ENCODE measurements at places on chromosomes 7 and 10. TPM values are rescaled to one million over a fixed set of nuclear protein-coding genes. Genes with fewer than 3 reads are reported as not detected.

KIAA1217 gene
- total RNA-seq, result 4.7 TPM

UCN3 gene
- total RNA-seq, result not detected

CTAGE4 gene
- 0.12 TPM for total RNA-seq

OR2A7 gene
- not detected for total RNA-seq

CC2D2B gene
- not detected for total RNA-seq

ALOX5 gene
- not detected for total RNA-seq

ATXN7L1 gene
- total RNA-seq, result 4.9 TPM

FAM13C gene
- total RNA-seq, result 0.10 TPM

FKBP6 gene
- total RNA-seq, result not detected

LIPF gene
- not detected for total RNA-seq

PPP1R9A gene
- 3.6 TPM for total RNA-seq

HOXA4 gene
- 0.57 TPM for total RNA-seq

CALHM3 gene
- total RNA-seq, result not detected

GAD2 gene
- total RNA-seq, result not detected

BEND7 gene
- 12.4 TPM for total RNA-seq

CPA1 gene
- total RNA-seq, result not detected

CALHM1 gene
- total RNA-seq, result not detected

OR9A2 gene
- not detected for total RNA-seq

Data from NCI-H460 (cell line).